ENCODE measurements at places on chromosomes 3 and 15.

- DNase-seq, result no peak
Measured at GRCh38 chr3:107258300-107258699, 118.9 kb upstream of the CCDC54 start.

GRCh38 chr15:88725305-88726210 is 77.7 kb upstream of the ACAN start:
- DNase-seq, result no peak

- no peak for DNase-seq
Measured at GRCh38 chr3:59641169-59641899, 591.5 kb upstream of the CFAP20DC start.

DNA sequence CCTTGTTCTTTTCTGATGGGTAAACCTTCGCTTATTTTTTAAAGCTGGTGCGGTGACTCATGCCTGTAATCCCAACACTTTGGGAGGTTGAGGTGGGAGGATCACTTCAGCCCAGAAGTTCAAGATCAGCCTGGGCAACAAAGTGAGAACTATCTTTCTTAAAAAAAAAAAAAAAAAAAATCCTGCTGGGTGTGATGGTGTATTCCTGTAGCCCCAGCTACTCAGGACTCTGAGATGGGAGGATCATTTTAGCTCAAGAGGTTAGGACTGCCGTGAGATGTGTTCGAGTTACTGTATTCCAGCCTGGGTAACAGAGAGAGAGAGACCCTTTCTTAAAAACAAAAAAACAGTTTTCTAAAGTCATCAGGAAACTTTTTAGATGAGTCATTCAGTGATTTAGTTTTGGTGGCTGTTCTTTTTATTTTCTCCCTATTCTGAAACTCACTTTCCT is 37.7 kb downstream of the SLMAP start:
- DNase-seq, result peak; percentile 5

DNA sequence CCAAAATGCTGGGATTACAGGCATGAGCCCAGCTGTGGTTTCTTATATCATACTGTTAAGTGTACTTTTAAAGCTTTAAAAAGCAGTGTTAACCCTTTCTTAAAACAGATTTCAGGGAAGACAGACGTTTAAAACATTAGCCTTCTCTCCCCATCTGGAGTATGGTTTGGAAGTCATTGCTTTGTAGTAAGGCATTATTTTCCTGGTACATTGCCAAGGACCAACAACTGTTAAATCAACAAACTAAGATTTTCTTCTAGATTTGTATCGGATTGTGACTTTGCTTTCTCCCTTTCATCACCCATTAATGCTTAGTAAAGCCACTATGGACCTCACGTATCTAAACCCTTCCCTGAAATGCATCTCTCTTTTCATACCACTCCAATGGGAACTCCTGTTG is 50.5 kb downstream of the UBE2E1 start:
- no peak for DNase-seq

GRCh38 chr3:9241956-9242355 is 7.5 kb downstream of the SRGAP3 start:
- no peak for DNase-seq

GRCh38 chr3:180855364-180855763 is 57.1 kb upstream of the FXR1 start:
- DNase-seq, result no peak

DNA sequence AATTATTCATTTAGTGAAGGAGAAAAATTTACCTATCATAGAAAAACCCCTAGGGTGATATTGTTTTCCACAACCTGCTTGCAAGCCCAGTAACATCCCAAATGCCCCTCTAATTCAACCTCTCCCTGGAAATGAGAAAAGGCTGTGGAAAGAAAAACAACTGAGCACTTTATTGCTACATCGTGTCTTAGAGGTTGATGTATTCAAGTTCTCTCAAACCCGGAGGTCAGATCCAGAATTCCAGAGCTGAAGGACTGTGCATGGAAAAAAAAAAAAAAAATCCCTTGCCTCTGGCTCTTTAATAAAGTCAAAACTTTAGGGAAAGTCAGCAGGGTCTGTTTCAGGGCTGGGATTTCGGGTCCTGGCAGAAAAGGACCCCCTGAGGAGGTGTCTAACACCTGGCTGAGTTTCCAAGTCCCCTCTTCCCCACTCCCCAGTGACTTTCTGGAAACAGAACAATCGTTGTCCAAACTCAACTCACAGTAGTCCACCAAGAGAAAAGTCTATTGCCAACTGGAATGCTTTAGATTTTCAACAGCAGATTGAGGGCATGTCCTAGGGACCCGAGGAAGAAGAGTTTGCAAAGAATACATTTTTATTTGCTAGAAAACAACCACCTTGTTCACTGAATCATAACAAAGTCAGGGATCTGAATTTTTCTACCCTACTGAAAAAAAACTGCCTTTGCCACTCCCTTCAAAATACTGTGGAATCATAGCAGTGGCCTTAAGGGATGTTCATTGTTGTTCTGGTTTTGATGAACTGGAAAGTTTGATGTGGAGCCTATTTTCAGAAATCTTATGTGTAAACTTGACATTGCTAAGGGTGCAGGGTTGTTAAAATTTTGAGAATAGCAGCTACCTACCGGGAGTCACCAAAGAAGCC is 207.5 kb upstream of the ADAMTS9 start:
- DNase-seq, result no peak

DNA sequence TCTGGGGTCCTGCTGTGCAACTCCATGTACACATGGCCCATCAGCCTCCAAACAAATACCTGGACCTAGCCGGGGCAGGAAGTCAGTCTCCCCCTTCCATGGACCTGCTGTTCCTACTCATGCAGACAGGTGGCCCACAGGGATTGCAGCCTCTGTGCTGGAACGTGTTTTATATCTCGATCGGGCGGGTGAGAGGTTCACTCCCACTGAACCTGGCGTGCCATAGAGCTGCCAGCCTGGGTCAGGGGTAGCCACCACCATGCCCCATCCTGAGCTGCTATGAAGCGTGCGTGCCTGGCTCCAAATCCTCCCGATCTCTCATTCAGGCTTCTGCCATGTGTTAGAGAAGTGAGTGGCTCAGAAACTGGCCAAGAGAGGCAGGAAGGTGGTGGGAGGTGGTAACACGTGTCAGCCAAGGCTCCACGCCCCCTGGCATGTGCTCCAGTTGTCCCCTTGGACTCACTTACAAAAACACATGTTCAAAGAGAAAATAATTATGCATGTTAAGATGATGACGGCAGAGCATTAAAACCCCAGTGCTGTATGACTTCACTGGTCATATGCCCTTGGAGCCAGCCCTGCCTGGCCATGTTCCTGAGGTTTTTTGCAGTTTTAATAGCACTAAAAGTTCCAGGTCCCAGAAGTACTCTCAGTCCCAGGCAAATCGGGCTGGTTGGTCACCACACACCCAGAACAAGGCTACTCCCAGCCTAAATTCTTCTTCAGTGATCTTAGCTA is 30.6 kb downstream of the CTSH start:
- DNase-seq, result peak; percentile 27

GRCh38 chr15:60044636-60045270 is 40.6 kb downstream of the FOXB1 start:
- no peak for DNase-seq

GRCh38 chr15:24772686-24773373 is 97.3 kb downstream of the NPAP1 start:
- peak; percentile 45 for DNase-seq

GRCh38 chr3:116809208-116809607 is 99.6 kb downstream of the TUSC7 start:
- no peak for DNase-seq

DNA sequence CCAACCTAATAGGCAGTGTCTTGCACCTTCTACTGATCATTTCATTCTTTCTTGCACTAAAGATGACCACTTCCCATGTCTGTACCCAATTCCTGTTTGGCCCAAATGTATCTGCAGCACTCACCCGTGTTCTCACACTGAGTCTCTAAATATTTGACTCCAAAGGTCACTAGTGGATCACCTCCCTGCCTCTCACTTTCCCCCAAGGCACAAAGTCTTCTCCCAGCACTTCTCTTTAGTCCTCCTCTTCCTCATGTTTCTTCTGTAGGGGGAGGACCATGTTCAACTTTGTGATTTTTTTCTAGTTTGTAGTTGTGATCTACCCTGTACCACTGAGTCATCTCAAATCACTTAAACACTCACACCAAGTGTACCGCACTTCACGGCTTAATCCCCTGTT is 13.9 kb downstream of the NR1I2 start:
- no peak for DNase-seq

GRCh38 chr3:50201573-50202315 is 3.3 kb upstream of the SLC38A3 start:
- no peak for DNase-seq

GRCh38 chr3:47629770-47630169 is 51.1 kb upstream of the CSPG5 start:
- no peak for DNase-seq

- no peak for DNase-seq
Measured at GRCh38 chr3:116939091-116939490, 229.5 kb downstream of the TUSC7 start.

GRCh38 chr3:96450699-96451098 is 363.7 kb upstream of the EPHA6 start:
- no peak for DNase-seq

DNA sequence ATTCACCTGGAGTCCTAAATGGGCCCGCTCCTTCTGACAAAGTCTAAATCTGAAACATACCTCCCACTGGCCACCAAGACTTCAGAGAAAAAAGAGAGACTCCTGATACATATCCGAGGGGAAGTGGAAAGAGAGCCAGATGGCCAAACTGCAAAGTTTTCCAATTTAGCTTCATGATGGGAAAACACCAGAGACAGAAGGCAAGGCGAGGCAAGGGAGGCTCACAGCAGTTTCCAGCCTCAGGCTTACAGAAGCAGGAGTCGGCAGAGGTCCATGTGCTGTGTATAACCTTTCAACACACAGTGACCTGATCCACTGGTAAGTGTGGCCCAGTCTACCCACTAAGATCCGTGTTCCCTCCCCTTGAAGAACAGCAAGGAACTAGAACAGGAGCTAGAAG is 29.9 kb upstream of the PDE8A start:
- DNase-seq, result no peak

- no peak for DNase-seq
Measured at GRCh38 chr3:135788146-135788545, 177.4 kb upstream of the PPP2R3A start.

- DNase-seq, result peak; percentile 76
Measured at GRCh38 chr3:111690242-111690641, 95.1 kb upstream of the ZBED2 start.

DNA sequence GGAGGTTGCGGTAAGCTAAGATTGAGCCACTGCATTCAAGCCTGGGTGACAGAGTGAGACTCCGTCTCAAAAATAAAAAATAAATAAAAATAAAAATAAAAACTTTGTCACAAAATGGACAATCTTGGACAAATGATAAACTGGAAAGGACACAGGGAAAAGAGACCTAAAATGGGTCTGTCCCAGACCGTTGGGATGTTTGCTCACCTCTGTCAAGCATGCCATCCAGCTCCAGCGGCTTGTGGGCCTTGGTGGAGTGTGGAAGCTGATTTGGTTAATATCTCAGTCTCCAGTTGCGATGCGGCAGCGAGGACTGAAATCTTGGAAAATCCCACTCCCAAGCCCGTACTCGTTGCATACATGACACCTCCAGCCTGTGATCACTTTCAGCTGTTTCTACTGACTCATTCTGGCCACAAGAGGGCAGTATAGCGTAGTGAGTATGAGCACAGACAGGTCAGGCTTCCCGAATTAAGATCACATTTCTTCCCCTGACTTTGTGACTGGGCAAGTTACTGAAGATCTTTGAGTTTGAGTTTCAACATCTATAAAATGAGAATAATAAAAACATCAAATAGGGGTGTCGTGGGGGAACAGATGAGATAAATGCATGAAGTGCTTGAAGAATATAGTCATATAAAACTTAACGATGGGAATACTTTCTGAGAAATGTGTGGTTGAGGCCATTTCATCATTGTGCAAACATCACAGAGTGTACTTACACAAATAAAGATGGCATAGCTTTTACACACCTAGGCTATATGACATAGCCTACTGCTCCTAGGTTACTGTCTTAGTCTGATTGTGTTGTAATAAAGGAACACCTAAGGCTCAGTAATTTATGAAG is 19.6 kb upstream of the MOBP start:
- DNase-seq, result peak; percentile 77

DNA sequence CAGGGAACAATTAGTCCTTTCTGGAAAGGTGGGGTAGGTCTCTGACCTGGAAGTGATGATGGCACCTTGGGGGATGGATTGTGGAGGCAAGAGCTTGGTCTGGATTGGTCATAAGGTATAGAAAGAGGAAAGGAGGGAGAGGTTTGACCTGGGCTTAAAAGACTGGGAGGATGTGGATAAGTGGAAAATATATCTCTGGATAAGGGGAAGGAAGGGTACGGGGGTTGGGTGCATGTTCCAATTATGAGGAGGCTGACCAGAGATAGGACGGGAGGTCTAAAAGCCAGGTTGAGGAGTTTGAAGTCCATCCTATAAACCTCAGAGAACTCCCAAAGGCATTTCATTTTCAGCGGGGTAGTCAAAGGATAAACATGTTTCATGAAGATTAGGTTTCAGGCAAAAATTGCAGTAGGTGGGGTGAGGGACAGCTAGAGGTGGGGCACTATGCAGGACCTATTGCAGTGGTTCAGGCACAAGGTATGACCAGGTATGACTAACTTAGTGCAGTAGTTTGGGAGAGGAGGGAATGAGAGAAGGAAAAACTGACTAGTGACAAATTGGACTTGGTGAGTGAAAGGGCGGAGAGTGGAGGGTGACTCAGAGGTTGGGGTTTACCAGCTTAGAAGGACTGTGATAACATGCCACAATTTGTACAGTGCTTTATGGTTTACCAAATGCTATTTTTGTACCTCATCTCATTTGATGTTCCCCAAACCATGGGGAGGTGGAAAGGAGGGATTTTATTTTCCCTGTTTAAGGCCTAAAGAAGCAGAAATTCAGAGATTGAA is 10.7 kb downstream of the PDE8A start:
- peak; percentile 71 for DNase-seq

DNA sequence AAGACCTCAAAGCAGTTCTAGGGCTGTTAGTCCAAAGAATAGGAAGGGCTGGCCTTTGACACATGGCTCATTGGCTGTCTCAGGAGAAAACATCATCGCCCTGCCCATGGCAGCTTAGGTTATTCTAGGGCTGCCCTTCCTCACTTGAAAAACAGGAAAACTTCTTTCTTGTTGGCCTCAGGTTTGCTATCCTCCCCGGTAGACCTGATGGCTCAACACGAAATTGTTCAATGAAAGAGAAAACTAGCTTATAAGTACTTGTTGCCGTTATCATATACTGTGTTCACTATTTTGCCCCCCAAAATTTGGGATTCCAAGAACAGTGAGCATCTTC is 602 bp upstream of the SLTM start:
- no peak for DNase-seq

DNA sequence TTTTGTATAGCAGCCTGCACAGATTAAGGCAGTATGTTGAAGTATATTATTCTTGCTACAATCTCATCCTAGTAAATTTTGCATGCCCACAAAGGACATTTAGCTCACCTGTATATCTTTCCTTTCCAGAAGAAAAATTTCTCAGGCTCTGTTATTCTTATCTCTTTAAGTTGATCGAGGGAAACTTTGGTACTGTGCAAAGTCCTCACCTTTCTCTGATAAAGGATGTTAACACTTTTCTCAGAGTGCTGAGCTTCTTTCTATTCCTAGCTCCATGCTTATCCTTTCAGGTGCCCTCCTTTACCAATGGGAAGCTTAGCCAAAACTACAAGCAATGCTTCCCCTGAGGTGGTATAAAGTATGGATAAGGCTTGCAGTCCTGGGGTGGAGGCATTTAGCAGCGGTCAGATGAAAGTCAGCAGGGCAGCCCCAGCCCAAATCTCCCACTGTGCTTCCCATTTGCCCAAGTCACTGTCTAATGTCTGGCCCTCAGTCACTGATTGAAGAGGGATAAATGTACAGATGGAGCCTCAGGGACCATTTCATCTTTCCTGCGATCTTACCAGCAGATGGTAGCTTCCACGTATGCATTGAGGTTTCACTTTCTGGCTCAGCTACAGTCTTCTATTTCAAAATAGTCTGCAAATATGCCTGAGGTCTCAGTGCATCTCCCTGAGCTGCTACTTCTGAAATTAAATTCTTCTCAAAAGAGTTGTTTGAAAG is 127.8 kb upstream of the P2RY1 start:
- no peak for DNase-seq
